ENCODE measurements at places on chromosomes 4 and X.

GRCh38 chr4:153434190-153434589 is 32.0 kb upstream of the TMEM131L start:
- DNase-seq = no peak

GRCh38 chr4:76923619-76924357 is 25.8 kb upstream of the SEPTIN11 start:
- DNase-seq = no peak

DNA sequence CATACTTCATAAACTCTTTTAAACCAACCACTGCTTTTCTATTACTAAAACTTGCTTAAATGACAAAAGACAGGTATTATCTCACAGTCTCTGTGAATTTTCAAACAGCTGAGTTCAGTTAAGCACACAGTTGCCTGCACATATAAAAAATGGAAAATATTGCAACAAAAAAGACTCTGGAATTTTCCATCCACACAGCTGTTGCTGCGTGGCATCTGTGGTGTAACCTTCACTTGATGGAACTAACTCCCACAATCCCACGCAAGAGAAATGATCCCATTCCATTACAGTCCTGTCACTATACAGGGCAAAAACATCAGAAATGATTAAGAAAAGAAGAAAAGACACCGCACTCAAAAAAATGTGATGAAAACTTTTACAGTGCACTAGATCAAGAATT is 149.8 kb upstream of the TBL1X start:
- no peak for DNase-seq

DNA sequence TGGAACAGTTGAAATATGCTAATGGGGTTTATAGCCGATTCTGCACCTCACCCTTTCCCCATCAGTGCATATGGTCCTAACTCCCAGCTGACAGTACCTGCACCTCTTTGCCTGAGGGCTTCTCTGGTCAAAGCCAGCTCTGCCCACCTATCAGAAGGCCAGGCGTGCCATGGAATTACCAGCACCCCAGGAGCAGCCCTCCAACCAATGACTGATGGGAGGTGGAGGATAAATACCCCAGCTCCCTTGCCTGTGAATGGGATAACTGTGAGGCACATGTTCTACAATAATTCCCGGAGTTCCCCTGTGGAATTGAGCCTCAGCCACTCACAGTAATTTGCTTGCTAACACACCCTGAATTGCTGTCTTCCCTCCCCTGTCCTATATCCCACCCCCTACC is 572.0 kb downstream of the BCOR start:
- no peak for DNase-seq

DNA sequence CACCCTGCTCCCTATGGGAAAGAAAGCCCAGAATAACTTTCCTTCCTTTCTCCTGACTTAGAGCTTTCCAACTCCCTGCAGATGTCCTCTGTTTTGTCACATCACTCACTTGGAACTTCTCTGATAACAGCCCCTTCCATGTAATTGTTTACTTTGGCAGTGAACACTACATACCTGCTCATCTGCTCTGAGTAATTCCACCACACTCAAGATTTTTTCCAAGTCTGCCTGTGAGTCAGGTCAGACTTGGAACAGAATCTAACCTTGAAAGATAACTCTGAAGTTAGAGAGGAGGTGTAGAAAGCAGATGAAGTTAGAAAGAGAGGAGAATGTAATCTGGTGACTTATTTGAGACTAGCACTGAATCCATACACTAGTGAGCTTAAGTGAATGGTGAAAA is 7.4 kb downstream of the MAGEB10 start:
- DNase-seq = no peak

DNA sequence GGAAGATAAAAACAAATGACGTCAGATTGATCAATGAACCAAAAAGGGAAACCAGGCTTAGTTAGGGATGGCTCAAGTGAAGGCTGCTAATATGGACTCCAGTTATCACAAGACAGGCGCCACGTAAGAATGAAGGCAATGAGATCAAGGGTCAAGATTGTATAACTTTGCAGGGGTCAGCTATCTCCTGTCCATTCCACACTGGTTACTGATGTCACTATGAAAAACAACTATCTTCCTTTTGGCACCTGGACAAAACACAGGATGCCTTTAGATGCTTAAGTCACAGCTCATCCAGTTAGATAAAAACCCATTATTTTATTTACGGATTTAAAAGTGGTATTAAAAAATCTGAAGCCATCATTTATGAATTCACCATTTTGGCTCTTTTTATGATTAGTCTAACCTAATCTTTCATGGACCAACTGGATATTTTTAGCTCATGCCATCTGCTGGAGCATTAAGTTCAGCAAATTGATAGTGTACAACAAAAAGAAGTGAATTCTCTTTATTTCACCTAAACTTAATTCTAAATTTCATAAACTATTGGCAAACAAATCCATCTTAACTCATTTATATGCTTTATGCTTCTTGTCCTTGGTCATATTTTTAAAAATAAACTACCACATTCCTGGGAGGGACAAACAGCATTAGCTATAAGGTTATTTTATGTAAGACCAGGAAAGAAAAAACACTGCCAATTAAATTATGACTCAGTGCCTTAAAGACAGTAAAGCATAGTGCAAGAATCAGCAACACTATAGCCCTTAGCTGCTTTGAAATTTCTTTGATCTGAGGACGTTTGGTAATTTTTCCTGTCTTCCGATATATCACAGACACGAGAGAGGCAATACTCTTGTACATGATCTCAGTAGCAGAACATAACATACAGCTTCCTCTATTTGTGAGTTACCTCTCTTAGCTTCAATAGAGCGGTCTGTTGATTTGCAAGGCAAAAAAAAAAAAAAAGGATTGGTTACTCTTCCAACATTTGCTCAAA is 27.0 kb downstream of the DHX15 start:
- peak; percentile 48 for DNase-seq

DNA sequence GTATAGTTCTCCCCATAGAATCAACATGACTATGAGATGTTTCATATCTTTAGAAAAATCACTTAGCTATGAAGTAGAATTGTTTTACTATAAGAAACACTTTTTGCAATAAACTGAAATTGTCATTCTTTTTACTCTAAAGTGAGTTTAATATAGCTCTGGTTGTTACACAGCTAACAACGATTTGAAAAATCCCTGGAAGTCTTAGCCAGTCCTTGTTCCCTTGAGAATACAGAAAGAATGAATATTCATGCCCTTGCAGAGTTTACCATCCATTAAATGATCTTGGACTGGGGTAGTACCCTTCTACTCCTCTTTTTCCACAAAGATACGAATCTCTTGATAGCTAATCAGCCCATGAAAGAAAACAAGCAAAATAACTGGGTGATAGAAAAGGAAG is 141.8 kb downstream of the JADE1 start:
- DNase-seq = no peak

DNA sequence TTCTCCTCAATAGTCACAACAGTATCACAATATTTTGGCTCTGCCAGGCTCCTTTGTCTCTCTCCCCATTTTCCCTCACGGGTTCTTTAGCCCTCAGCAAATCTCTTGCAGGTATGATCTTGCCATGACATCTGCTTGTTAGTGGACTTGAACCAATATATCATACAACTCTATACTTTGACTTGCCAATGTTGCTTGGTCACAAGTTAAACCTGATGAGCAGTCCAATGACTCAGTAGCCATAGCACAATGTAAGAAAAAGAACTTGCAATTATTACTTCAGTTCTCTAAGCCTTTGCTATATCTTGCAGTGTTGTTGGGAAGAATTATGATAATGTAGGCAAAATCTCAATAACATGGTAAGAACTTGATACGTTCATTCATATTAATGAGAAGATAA is 174.6 kb upstream of the NRK start:
- no peak for DNase-seq

- DNase-seq = peak; percentile 19
Measured at GRCh38 chr4:10982305-10982704, 297.7 kb upstream of the CLNK start.

GRCh38 chr4:77921701-77922100 is 59.1 kb downstream of the MRPL1 start:
- DNase-seq = peak; percentile 35

- no peak for DNase-seq
Measured at GRCh38 chr4:184937745-184938144, 80.5 kb upstream of the HELT start.

GRCh38 chr4:142112451-142112850 is 476.1 kb downstream of the IL15 start:
- DNase-seq = no peak

- no peak for DNase-seq
Measured at GRCh38 chr4:139526928-139527327, 29.1 kb downstream of the SETD7 start.

GRCh38 chrX:15416133-15416993 is 32.1 kb upstream of the VEGFD start:
- DNase-seq = peak; percentile 14

DNA sequence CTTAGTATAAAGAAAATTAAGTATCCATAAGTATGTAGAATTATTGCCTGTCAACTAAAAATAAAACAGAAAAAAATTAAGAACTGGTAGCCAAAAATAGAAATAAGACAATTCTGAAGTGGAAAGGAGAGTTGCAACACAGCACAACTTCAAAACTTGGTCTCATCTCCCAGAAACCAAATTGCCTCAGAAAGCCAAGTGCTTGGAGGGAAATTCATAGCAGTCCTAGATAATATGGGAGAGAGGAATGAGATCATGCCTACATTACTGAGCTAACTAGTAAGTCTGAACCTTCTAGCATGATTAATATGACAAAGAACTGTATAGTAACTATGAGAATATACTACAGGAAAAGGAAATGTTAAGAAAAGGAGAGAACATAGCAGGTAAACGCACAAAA is 256.5 kb downstream of the LDB2 start:
- DNase-seq = no peak

DNA sequence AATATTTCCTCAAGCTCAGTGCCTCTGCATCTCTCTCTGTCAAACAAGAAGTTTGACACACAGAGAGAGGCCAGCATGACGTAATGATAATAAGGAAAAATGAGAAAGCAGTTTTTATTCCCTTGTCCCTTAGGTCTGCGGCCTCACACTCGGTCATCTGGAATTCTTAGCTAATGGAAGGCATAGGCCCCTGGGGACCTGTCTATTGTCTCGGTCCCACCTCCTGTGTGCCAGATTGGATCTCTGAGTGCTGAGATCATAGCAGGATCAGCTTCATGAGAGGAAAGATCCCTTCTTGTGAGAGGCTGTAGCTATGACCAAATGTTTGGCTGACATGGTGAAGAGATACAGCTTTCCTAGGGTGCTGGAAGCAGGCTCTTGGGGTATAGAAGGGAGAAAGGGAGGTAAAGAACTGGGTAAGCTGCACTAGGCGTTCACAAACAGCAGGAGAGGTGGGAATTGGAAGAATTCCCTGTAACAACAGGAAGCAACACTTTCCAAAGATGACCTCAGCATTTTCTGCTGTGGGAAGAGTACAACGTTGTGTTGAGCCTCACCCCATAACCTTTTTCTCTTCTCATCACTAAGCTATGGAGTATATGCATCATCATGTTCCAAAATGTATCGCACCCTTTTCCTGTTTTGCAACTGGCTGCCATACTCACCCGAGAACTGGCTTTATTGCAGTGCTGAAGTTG is 20.2 kb downstream of the TMEM31 start:
- no peak for DNase-seq

DNA sequence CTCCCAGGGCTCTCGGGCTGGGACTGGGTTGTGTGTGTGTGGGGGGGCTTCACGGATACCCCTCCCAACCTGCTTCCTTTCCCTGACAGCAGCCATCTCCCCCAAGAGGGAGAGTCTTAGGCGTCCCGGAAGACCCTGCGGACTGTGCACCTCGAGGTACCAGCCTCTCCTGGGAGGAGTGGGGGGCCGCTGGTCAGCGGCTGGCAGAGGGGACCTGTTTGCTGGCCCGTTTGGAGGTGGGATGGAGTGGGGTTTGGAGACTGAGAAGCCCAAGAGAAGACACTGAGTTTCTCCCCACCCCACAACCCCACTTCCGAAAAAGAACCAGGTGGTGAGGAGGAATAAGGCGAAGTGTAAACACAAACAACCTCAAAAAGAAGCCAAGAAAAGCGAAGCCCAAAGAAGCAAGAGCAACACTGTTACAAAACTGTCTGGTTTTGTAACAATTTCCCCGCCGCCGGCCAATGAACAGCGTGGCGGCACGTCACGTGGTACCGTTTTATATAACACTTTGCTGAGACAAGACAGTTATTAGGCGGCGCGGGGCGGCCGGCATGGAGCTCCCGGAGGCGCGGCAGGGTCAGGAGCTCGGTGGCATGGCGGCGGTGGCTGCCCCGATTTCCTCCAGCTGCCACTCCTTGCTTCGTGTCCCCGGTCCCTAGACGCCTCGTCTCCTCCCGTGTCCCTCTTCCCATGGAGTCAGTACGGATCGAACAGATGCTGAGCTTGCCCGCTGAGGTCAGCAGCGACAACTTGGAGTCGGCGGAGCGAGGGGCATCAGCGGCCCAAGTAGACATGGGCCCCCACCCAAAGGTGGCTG is at the start of gene LONRF3:
TSS of gene LONRF3 (plus strand) at position 531 of the 820 bp plus-strand sequence. CDS start at position 694, 163 bp downstream.
- peak; percentile 71 for DNase-seq

DNA sequence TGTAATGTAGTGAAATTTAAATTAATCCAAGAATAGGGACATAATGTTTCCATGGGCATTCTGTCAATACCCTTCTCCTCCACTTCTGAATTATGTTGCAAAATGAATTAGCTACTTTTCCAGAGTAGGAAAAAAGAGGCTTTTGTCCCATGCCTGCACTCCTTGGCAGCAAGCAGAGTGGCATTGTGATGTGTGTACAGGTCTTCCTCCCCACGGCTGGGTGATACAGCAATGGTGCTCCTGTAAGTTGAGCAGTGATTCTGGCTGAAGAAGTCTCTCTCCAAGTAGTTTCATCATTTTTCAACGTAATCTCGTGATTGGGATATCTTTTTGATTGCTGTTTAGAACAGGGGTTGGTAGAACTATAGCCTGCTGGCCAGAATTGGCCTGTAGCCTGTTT is 59.9 kb downstream of the KIT start:
- DNase-seq = no peak

GRCh38 chr4:2646396-2647149 is 109.6 kb downstream of the TNIP2 start:
- DNase-seq = peak; percentile 81

DNA sequence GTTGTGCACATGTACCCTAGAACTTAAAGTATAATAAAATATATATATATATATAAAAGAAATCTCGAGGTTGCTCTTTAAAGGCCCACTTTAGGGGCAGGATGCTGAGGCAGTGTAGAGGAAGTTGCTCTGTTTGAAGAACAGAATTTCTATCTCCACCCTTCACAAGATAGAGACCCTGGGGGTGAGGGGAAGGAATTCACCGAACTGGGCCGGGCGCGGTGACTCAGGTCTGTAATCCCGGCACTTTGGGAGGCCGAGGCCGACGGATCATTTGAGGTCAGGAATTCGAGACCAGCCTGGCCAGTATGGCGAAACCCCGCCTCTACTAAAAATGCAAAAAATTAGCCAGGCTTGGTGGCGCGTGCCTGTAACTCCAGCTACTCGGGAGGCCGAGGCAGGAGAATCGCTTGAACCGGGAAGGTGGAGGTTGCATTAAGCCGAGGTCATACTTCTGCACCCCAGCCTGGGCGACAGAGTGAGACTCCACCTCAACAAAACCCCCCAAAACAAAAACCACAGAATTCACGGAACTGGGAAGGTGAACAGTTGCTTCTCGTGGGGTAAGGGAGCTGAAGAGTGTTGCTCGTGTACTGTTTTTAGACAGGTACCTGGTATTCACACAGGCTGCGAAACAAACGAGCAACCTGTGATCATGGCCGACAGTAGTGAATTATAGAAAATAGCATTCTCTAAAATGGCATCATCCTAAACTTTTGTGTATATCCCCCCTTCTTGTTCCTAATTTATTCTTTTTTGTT is 6.2 kb downstream of the PLAC8 start:
- DNase-seq = no peak
